ENCODE measurements at places on chromosomes 7 and 10.

GRCh38 chr10:97640868-97641811 lies 669 bp downstream of the PI4K2A start:
- DNase-seq = no peak

DNA sequence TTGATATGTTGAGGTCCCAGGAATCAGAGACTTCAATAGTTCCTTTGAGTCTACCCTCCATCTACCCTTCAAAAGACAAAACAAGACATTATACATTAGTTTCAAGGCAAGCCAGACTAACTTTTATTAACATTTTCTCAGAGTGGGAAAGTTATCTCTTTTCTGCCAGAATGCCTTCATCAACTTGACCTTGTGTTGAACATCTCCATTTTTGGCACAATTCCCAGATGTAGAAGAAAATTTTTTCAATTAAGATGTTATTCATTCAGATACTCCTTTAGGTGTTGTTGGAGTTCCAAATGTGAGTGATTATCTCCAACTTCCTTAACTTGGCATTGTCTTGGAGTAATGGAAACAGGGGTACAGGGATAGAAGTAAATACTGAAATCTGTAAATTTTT lies 59.1 kb downstream of the NRF1 start:
- DNase-seq = no peak

DNA sequence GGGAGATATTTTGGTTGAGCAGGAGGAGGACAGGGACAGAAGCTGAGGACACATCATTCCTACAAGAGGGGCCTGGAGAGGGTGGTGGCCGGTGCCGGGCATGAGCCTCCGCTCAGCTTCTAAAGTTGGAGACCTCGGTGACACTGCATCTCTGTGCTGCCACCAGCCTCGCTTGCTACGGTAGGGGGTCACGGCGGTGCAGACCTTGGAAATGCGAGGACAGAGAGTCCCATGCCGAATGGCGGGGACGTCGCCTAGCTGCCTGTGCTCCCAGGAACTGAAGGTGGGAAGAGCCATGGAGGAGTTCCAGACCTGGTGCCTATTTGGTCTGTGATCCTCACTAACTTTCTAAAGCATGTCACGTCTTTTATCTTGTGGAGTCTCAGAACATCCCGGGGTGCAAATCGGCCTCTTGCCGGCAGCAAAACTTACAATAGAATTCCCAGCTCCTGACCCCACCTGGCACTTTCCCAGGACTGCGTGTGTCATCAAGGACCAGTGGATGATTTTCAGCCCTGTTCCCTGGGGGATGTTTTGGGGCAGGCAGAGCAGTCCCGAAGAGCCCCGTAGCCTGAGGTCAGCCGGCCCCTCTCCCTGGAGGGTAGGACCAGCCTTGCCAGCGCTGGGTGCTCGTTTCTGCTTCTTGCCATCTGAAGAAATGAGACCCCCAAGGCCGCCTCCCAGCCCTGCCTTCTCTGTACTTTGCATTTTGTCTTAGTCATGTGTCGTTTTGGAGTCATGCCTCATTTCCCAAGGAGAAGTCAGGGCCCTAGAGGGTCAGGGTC lies 205.8 kb upstream of the SHH start:
- DNase-seq = no peak

DNA sequence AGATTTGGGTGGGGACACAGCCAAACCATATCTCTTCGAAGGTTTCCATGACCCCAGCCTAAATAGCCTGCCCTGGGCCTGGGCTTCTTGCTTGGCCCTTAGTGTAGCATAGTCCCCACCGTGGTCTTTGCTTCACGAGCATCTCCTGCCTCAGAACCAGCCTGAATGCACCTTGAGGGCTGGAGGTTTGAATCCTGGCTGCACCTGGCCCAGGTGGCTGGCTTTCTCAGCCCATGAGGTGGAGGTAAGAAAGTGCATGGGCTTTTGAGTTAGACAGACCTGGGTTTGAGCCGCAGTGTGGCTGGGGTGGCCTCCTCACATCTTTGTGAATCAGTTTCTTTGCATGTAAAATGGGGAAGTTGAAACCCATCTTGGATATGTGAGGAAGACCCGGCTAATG lies 24.2 kb upstream of the PCBD1 start:
- no peak for DNase-seq

- no peak for DNase-seq
Observed at GRCh38 chr10:126519992-126520391, 131.7 kb upstream of the ADAM12 start.

DNA sequence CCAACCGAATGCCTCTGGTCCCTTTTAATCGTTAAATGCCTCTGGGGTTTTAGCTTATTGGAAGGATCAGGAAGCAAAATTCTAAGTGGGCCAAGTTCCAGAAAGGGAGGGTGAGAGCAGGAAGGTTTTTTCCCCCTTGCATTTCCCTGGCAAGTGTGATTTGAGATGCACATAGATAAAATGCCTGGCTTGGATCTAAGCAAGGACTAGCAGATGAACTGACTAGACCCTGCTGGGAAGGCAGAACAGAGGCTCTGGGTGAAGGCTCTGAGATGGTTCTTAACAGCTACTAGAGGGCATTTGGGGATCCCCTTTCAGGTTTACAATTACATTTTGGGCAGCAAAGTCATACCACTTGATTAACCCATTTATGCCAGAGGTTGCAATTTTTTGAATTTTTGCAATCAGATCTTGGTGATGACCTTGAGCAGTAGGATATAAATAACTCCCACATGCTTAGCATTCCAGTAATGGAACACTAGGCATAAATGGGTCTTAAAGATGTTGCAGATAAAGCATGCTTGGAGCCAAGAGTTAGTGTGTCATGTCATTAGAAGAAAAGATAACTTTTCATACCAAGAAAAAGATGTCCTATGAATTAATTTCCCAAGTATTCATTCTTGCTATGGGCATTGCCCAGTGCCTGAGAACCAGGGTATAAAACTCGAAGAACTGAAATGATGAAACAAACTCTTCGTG lies 205.9 kb downstream of the SEC23IP start:
- no peak for DNase-seq

DNA sequence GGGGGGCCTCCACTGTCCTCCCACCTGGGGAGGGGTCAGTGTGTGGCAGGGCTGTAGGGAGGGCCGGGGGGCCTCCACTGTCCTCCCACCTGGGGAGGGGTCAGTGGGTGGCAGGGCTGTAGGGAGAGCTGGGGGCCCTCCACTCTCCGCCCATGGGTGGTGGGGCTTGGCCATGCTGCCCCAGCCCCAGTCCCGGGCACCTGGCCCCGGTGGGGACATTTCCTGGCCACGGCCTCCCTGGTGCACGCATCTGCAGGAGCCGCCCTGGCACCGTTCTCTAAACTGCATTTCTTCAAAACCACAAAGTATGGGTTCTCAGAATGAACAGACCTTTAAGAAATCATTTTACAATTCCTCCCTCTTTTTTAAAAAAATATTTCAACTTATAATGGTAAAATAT lies 89.3 kb upstream of the PDGFA start:
- no peak for DNase-seq

GRCh38 chr10:8213735-8214134 lies 159.2 kb downstream of the GATA3 start:
- DNase-seq = no peak

GRCh38 chr7:114412548-114412947 lies 2.1 kb upstream of the FOXP2 start:
- peak; percentile 95 for DNase-seq

- DNase-seq = no peak
Observed at GRCh38 chr7:108086546-108086945, 43.6 kb downstream of the LAMB4 start.

DNA sequence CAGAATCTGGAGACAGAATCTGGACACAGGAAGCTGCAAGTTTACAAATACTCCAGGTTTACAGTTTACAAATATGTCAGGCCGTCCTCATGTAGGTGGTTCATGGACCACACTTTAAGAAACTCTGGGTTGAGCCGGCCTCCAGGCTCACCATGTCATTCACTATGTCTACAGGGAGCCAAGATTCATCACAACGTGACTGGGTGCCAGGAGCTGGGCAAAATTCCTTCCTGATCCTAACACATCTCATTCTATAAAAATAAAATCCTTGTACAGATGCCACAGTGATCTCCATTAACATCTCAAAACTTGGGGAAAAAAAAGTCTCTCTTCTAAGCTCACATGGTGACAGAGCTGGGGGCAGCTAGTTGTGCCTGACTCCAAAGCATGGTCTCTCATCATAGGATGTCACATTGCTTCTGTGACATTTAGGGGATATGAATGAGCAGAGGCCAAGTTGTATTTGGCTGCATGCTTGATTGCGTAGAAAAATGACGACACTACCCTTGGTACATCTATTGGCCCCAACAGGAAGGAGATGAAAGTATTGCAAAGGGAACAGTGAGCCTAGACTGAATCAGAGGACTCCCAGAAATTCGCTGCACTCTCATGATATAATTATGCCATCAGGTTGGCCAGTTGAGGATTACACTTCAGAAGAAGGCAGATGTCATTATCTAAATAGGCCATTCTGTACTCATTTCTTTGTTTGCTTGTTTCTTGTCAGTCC lies 35.9 kb downstream of the MTURN start:
- no peak for DNase-seq

- no peak for DNase-seq
Observed at GRCh38 chr7:141675436-141676215, 26.3 kb downstream of the DENND11 start.

DNA sequence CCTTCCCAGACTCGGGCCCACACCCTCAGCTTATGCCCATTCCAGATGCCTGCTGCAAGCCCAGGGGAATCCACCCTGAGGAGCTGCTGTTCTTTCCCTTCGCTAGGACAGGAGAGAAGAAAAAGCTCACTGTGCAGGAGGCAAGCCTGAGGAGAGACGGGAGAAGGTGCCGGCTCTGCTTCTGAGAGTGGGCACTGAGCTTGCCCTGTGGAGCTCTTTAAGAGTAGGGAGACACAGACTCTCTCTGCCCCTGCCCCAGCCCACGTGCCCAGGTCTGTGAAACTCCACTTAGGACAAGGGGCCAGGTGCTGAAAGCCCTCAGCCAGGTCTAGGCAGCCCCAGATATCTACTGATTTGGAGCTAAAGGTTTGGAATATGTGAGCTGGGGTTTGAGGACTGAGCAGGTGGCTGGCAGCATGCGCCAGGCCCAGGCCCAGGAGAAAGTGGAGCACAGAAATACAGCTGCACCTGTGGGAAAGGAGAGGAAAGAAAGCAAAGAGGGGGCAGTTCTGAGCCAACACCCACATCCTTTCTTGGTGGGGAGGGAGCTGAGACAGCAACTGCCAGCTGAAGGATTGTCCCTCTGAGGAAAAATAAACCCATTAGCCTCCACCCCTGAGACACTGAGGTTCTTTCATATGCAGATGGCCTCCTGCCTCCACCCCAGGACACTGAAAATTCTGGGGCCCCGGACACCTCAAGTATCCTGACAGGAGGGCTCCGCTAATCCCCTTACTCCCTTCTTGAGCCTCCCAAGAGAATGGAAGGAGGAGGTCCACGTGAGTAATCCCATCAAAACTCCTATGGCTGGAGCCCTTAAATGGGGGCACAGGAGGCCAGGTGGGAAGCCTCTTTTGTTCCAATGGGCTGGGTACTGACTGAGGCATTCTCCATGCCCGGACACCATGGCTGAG lies 7.3 kb downstream of the POLL start:
- no peak for DNase-seq

DNA sequence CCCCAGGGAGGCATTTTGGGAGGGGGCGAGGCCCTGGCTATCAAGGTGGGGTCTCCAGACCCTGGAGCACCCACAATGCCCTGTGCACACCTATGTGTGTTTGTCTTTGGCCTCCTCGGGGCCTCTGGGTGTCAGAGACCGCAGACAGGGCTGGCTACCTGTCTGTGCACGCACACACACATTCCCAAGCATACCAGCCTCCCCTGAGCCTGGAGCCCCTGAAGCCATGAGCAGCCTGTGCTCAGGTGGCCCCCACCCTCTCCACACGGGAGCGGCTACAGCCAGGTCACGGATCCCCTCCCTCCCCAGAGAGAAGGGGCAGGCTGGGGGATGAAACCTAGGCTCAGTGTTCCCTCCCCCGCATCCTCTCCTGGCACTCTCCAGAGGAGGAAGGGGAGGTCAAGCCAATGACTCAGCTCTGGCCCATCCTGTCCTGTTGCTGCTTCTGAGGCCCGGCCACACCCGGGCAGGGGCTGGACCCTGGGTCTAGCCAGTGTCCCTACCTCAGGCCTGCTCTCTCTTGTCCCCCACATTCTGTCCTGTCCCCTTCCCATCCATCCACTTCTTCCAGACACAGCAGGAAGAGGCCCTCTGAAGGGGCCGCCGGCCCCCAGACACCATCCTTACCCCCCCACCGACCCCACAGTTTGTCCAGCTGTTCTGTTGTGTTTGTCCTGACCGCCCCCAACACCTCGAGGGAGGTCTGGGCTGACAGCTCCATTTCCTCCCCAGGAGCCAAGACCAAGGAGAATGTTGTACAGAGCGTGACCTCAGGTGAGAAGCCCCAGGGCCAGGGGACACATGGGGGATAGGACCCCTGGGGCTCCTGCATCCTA lies 720 bp downstream of the SNCG start:
- DNase-seq = no peak

- DNase-seq = no peak
Observed at GRCh38 chr10:110758898-110759297, 112.8 kb upstream of the PDCD4 start.

DNA sequence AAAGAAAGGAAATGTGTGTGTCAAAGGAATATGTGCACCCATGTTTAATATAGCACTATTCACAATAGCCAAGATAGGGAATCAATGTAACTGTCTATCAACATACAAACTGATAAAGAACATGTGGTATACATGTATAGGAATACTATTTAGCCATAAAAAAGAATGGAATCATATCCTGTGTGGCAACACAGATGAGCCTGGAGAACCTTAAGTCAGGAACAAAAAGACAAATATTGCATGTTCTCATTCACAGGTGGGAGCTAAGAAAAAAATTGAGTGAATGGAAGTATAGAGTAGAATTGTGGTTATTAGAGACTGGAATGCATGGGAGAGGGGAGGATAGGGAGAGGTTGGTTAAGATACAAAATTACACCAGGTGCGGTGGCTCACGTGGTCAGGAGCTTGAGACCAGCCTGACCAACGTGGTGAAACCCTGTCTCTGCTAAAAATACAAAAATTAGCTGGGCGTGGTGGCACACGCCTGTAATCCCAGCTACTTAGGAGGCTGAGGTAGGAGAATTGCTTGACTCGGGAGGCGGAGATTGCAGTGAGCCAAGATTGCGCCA lies 10.5 kb downstream of the URGCP start:
- DNase-seq = no peak

GRCh38 chr10:131755200-131755599 lies 145.6 kb upstream of the PPP2R2D start:
- no peak for DNase-seq

DNA sequence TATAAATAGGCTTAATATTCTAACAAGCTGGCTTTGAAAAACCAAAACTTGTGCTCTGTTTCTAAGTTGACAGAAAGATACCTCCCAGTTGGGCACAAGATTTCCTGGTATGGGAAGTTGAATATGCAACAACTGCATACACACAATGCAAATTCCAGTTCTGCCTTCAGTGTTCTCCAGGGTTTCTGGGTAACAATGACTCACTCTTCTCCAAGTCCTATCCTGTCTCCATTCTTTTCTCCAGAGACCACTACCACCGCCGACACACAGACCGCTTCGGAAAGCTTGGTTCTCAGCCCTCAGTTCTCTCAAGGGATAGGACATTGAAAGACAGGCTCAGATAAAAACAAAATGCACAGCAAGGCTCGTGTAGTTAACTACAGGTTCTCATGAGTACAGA lies 12.2 kb downstream of the PDE1C start:
- no peak for DNase-seq

Measured in NCI-H1417 (cell line).